ENCODE measurements at places on chromosomes 2 and 18.

DNA sequence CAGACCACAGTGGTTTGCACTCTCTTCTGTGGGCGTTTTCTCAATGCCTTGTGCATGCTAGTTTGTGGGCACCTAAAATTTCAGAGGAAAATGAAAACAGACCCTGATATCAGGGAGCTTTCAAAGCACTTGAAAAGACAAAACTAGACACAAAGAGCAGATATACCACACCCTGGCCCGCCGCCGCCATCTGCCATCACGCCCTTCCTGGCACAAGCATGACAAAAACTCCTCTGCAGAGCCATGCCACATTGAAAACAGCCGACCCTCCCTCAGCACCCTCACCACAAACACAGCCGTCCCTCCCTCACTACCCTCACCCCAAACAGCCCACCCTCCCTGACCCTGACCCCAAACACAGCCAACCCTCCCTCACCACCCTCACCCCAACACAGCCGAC is 84.8 kb upstream of the RAB6C start:
- DNase-seq, result no peak

- DNase-seq, result no peak
Measured at GRCh38 chr18:22689712-22690111, 243.4 kb upstream of the RBBP8 start.

DNA sequence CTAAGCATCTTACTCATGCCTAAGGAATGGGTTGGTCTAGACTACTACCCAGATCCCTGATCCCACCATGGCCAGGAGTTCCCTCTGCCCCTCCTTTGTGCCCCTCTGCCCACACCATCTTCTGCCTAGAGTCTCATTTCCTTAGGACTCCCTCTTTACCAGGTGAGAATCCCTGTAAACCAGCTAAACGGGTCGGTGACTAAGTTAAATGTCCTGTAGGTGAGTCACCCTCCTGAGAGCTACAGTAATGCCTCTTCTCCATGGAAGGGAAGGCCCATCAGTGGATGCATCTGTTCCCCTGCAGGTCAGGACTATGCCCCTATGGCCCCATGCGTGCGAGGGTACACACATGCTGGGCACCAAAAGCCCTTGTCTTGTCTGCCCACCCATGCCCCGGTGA is 25.4 kb downstream of the PTGR3 start:
- DNase-seq, result no peak

- no peak for DNase-seq
Measured at GRCh38 chr2:134144651-134145050, 109.2 kb upstream of the MGAT5 start.

GRCh38 chr18:14104201-14104600 is 28.0 kb downstream of the ZNF519 start:
- no peak for DNase-seq

GRCh38 chr2:239603411-239604356 is 202.9 kb upstream of the HDAC4 start:
- DNase-seq, result no peak

DNA sequence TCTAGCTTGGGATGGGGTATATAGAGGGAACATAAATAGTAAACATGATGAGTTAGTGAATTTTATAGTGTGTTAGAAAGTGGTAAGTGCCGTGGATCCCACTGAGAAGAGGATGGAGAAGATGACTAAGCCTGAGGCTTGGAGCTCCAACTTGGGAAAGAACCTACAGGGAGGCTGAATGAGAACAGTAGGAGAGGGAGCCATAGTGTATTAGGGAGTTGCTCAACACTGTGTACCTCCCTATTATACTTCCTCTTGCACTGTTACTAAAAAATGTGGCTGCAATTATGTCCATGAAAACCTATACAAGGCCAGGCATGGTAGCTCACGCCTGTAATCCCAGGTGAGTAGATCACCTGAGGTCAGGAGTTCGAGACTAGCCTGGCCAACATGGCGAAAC is 2.9 kb upstream of the SLC19A3 start:
- no peak for DNase-seq

GRCh38 chr2:144430722-144431391 is 89.1 kb downstream of the ZEB2 start:
- DNase-seq, result no peak

GRCh38 chr2:160407393-160408172 is 86.0 kb downstream of the RBMS1 start:
- peak; percentile 63 for DNase-seq
